Hepatocyte (in vitro differentiated cells): ENCODE measurements at places on chromosomes 16 and 17. TPM values are rescaled to one million over a fixed set of nuclear protein-coding genes. Genes with fewer than 3 reads are reported as not detected.

SMTNL2 gene
- total RNA-seq, result 41.5 and 56.8 TPM in 2 replicates

- DNase-seq, result no peak
These were observed 20.7 kb upstream of the NAT9 start for GRCh38 chr17:74796866-74797265.

DNA sequence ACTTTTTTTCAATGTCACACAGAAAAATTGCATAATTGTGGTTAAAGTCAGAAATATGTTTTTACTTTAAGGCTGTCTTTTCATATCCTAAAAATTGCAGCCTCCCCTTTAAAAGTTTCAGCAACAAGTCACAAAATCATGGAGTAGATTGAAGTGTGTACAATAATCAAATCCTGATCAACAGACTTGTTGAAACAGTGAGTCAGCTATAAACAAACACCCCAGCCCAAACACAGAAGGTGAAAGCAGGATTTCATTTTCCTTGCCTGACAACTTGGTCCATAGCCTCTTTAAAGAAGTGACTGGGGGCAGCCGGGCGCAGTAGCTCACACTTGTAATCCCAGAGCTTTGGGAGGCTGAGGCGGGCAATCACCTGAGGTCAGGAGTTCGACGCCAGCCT lies 59.9 kb downstream of the WNT3 start:
- no peak for DNase-seq

- DNase-seq, result peak; percentile 28
These were observed 230.3 kb downstream of the MRTFB start for GRCh38 chr16:14301169-14302030.

GRCh38 chr16:64196444-64196843 lies 925.4 kb downstream of the CDH11 start:
- DNase-seq, result no peak

GRCh38 chr17:15087946-15088345 lies 177.2 kb downstream of the PMP22 start:
- DNase-seq, result no peak
